Astrocyte (in vitro differentiated cells and primary cell): ENCODE measurements at places on chromosomes 2 and 18. TPM values are rescaled to one million over a fixed set of nuclear protein-coding genes. Genes with fewer than 3 reads are reported as not detected.

PARD6G gene
- 26.9 and 29.6 TPM in 2 replicates for total RNA-seq

FBXO15 gene
- 1.2 TPM in 2 replicates for total RNA-seq

NFU1 gene
- 42.6 and 46.6 TPM in 2 replicates for total RNA-seq

CFAP65 gene
- total RNA-seq = 0.22 and 0.27 TPM in 2 replicates

TMEM87B gene
- 27.2 and 30.2 TPM in 2 replicates for total RNA-seq

PLGLB1 gene
- 0.59 and 1.8 TPM in 2 replicates for total RNA-seq

DTNB gene
- total RNA-seq = 5.1 and 5.9 TPM in 2 replicates

SULT1C4 gene
- total RNA-seq = 1.1 and 1.8 TPM in 2 replicates

CELF4 gene
- 0.16 TPM in 1 of 2 replicates, not detected in the other for total RNA-seq

RAD51AP2 gene
- total RNA-seq = 0.10 TPM in 1 of 2 replicates, not detected in the other

MOB1A gene
- 107 and 116 TPM in 2 replicates for total RNA-seq

ALPP gene
- 0.32 TPM in 1 of 2 replicates, not detected in the other for total RNA-seq

- peak; percentile 92 for DNase-seq
These were observed 67.4 kb downstream of the TNS1 start for GRCh38 chr2:217935235-217935879.

- DNase-seq = peak; percentile 82
These were observed 1.6 kb upstream of the KLF7 start for GRCh38 chr2:207167099-207167923.

GRCh38 chr2:191030521-191031154 is 16.7 kb upstream of the STAT1 start:
- DNase-seq = peak; percentile 28

DNA sequence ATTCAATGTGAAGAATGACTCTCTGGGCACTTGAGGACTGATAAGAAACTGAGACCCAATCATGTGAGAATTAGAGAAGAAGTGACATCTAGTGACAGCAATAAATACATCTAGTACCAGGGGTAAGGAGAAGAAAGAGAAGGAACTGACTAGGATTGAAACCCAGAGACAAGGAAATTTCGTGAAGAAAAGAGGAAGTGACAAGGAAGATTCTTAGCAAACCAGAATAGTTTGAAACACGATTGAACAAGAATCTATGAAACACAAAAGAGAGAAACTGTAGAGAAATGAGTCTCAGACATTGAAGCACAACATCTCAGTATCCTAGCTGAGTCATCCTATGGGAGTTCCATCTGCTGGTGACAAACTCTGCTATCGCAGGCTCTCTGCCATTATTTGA is 571.9 kb upstream of the PKDCC start:
- no peak for DNase-seq

DNA sequence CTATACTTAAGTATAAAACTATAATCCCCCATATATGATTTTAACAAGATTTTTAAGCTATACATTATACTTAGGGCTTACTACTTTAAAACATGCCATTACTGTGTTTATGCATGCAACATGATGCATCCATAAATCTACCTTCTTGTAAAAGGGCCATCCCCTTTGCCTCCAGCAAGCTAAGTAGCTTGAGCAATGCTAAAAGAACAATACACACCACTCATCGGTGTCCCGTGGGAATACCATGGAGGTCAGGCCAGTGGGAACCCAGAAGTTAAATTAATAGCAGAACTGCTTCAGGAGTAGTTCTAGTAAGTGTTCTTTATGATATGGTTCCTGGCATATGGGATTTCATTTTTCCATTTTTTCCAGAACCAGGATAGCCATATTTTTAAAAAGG is 37.8 kb downstream of the SH3RF3 start:
- DNase-seq = no peak

- no peak for DNase-seq
These were observed 1.6 kb downstream of the DYTN start for GRCh38 chr2:206716623-206717022.

DNA sequence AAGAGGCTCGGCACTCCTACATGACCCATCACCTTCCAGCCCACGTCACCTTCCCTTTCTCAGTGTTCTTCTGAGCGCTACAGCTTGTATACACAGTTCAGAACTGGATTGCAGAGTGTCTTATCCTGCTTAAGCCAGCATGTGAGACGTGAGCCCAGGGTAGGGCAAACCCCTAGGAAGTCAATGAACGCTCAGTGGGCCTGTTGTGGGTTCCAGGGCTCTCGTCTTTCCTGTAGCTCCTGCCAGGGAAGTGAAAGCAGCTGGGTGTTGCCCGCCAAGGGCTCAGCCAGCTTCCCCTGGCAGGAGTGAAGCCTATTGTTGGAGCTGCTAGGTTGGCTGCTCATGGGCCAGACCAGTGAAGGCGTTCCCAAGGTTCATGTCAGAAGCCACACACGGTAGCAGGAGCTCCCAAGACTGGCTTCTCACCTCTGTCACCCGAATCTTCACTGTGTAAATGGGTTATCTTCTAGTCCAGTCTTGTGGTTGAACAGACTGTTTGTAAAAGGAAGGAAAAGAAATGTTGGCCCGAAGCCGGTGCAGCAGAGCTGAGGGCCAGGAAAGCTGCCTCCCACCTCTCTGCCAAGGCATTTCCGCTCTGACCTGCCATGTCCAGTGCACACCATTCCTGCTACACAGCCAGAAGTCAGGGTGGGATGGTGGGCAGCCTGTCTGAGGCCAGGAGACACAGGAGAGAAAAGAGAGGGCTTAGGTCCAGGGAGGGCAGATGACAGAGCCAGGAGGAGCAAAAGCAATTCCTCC is 69.6 kb upstream of the RMDN2 start:
- DNase-seq = no peak

- DNase-seq = no peak
These were observed 1.0 kb downstream of the CXCR4 start for GRCh38 chr2:136116813-136117390.

DNA sequence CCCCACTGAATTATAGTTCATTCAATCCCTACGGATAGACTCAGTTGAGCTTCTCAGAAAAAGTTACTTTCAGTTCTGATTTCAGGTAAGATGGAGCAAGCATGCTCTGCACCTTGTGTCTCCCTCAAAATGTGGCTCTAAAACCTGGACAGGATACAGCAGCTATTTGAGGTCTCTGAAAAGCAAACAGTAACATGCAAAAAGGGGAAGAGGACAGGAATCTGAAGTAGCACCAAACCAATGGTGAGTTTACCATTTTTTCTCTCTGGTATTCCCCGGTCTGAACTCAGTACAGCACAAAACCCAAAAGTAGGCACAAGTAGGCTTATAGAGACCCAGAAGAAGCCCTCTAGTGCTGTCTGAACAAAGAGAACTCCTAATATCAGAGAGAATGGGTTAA is 34.1 kb downstream of the LANCL1 start:
- no peak for DNase-seq

GRCh38 chr2:239955989-239956817 is 68.9 kb downstream of the NDUFA10 start:
- no peak for DNase-seq

DNA sequence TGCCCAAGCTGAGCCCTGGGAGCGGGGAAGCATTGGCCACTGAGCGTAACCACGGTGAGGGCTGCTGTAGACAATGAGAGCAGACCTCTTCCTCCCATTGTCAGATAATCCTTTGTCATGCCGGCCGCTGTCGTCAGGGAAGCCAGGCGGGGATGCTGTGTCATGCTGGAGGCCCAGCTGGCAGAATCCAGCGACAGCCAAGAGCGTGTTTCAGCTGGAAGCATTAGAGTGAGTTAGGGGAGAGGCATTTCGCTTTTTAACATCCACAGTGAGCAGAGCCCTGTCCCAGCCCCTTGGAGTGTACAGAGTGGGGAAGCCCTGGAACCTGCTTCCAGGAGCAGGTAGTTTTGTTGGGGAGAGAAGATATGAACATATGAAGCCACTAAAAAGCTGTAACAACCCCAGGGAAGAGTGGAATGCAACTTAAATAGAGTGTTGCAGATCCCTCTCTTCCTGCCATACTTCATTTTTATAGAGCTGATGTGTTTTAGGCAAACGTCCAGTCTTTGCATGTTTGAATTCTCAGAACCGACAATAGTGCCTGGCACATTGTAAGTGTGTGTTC is 7.0 kb downstream of the CTIF start:
- peak; percentile 74 for DNase-seq

GRCh38 chr2:212107989-212108388 is 430.6 kb downstream of the ERBB4 start:
- DNase-seq = peak; percentile 3

DNA sequence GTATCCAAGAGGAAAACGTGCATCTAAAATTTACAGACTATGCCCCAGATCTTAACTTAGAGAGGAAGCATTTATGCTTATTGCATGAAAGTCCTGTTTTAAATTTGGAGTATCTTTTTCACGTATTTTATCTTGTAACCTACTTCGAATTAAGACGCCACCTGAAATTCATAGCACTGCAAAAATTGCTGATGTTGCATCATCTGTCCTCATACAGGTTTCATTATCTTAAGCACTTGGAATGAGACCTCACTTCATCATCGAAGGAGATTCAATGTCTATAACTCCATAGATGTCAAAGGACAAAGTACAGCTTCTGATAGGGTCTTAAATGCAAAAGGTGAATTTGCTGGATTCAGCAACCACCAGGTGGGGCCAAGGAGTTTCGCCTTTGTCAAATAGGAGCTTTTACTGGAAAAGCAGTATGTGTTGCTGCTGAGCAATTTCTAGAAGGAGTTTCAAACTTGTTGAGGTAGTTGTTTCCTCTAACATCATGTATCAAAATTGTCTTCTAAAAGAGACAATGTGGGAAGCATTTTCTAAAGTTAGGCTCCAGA is 106.4 kb upstream of the CCDC85A start:
- peak; percentile 4 for DNase-seq

- DNase-seq = no peak
These were observed 56.4 kb upstream of the SPP2 start for GRCh38 chr2:233994151-233994550.

DNA sequence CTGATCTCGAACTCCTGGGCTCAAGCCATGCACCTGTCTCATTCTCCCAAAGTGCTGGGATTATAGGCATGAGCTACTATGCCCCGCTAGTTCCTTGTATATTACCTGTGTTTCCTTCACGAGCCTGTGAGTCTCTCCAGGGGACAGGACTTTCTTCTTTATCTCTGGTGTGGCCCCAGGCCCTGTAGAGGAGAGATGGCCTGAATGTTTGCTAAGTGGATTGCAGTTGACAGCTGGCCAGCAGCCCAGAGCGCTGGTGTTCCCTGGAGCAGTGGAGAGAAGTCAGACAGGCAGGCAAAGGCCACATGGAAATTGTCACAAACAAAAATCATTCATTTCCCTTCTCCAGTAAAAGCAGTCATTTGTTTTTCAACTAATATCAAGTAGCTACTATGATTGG is 17.9 kb downstream of the LPIN1 start:
- no peak for DNase-seq

DNA sequence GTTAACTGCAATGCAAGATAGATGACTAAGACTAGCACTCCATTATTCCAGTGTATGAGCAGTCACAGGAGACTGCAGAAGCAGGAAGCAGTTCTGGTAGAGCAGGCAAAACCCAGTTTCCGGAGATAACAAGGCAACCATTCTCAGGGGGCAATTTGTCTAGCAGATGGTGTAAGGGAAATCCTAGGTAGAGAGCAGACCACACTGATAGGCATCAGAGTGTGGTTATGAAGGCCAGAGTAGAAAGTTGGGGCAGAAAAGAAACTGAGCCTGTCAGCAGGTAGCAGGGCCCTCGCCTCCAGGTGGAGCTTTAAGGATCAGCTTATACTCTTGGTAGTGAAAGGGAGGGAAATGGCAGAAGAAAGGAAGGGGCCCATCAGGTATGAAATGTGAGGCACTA is 164.4 kb downstream of the PDE11A start:
- DNase-seq = no peak

- no peak for DNase-seq
These were observed 35.6 kb downstream of the RPE start for GRCh38 chr2:210038078-210038477.

DNA sequence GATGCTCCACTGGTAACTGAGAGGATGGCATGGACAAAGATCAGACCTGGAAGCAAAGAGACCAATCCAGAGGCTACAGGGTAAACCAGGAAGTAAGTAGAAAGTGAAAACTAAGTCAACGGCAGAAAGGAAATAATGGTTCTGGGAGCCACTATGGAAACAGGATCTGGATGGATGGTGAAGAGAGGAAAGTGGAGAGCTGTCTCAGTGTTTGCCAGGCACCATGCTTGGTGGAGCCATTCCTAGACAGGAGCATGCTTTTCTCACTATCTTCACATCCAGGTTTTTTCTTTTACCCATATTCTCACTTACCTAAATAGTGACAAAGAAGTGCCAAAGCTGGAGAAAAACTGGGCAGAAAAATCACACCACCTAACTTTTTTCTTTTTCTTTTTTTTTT is 22.2 kb downstream of the ZNF521 start:
- DNase-seq = no peak

- DNase-seq = no peak
These were observed 137.4 kb upstream of the ALKAL2 start for GRCh38 chr2:425243-425642.

- peak; percentile 54 for DNase-seq
These were observed 155.8 kb downstream of the SH3RF3 start for GRCh38 chr2:109284826-109285225.

GRCh38 chr2:199973703-199974102 is 18.3 kb downstream of the MAIP1 start:
- peak; percentile 41 for DNase-seq

DNA sequence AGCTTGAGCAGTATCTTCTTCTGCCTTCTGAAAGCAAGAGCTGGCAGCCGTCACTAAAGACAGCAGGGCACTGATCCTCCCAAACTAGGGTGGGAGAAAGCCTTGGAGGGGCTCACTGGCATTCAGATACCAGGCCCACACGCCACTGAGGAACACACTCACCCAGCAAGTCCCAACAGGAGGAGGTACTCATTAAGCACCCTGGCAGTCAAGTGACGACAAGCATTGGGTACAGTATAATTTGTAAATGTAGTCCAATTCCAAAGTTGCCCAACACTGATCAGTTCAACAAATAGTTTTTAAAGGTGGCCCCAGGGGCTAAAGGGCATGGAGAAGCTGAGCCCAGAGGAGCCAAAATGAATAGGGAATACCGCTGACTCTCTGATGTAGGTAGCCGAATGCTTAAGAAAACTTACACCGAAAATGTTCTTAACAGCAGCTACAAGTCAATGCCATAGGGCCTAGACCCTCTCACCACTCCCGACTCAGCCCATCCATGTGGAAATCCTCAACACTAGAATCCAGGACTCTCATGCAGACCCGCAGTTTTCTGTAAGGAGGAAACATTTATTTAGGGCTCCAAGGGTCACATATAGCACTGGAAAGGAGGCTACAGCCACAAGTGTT is 9.9 kb downstream of the LIMS2 start:
- DNase-seq = no peak

- DNase-seq = peak; percentile 8
These were observed 78.0 kb downstream of the TMEM182 start for GRCh38 chr2:102839668-102840388.

DNA sequence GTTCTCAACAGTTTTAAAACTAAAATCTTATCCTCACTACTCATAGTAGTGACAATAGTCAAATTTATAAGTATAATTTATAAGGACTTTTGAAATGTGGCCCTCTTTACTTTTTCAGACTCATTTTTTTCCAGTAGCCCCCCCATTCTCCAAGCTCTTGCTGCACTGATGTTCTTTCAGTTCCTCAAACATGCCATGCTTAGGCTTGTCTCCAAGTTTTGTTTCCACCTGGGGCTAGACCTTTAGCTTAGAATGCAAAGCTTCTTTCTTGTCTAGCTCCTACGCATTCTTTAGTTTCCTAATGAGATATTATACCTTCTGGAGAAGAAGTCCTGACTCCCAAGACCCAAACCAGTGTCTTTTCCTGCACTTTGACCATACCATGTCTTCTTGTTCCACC is 222.6 kb downstream of the NOL4 start:
- no peak for DNase-seq

- DNase-seq = peak; percentile 33
These were observed 1.4 kb downstream of the SOX11 start for GRCh38 chr2:5693287-5694201.
